Keratinocyte (primary cell): ENCODE measurements at places on chromosomes 2 and 18. TPM values are rescaled to one million over a fixed set of nuclear protein-coding genes. Genes with fewer than 3 reads are reported as not detected.

DNA sequence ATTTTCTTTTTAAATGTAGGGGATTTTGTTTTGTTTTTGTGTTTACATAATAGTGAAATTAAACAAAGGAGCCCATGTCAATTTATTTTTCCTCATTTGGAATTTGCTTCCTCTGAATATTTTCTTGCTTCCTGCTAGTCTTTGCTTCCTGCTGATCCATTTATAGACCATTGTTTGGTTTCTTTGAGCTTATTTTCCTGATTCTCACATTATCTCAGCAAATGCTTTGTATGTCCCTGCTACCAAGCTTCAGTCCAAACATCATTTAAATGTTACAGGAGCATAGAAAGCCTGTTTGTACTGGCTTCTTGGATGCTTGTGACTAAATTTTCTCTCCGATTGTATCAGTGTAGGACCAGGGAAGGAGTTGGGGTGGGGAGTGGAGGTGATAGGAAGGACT is 127.3 kb upstream of the IL1R2 start:
- no peak for DNase-seq

GRCh38 chr2:10004836-10005235 is 38.5 kb upstream of the KLF11 start:
- DNase-seq, result no peak

- DNase-seq, result no peak
These were observed 8.7 kb downstream of the CTIF start for GRCh38 chr18:48547531-48547981.

GRCh38 chr2:200302940-200303727 is 3.4 kb upstream of the SPATS2L start:
- DNase-seq, result peak; percentile 92

DNA sequence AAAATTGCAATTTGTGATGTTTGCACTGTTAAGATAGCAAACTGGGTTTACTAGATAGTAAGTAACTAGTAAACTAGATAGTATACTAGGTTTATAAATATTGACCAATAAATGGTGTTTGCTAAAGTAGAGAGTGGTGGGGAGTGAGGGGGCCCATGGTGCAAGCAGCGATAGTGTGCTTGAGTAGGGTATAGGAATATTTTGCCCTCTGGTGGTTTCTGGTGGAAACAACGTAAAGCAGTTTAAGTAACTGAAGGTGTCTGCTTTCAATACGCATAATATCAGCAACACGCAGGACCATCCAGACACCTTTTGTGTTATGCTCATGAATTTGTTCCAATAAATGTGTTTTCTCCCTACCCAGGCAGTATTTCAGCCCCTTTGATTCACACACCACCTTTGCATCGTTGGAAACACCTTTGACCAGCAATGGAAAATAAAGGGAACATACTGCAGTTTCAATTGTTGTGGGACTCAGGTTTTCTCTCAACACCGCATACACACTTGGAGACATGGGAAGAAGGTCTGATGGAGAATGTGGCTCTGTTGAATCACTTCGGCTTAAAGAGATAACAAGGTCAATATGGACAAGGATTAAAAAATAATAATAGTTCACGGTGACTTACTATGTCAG is 16.7 kb upstream of the STAT1 start:
- DNase-seq, result no peak

GRCh38 chr2:39805936-39806608 is 27.0 kb upstream of the THUMPD2 start:
- DNase-seq, result no peak

DNA sequence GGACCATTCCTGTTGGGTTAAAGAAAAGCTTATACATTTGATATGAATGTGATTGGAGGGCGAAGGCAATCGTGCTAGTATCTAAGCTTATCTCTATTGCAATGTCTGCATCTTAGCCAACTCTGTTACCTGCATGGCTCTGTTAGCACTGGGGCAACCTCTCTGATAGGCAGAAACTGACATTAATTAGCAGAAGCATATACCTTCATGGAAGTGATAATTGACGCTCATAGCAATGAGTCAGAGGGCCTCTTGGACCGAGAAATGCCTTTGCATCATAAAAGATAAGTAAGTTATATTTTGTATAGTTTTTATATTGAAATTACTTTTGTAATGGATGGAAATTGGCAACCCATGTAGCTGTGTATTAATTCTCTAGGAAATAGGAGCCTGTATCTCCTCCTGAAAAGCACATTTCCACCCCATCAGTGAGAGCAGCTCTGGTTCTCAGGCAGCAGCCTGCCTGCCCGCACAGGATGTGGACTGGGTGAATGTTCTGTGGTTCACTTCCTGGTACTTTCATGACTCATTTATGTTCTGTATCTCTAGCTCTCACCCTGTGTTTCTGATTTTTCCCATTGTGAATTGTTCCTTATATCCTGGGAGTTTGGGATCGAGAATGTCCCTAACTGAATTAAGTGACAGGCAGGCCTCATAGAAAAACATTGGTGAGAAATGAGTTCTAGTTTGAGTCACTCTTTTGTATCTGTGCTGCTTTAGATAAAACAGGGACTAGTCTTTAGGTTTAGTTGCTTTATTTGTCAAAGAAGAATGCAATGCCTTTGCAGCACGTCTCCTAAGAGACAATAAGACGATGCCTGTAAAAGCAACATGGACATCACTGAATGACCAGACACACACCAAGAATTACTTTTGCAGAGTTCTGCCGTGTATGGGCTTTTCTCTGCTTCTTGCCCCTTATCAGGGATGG is 344.9 kb downstream of the DCDC2C start:
- no peak for DNase-seq

DNA sequence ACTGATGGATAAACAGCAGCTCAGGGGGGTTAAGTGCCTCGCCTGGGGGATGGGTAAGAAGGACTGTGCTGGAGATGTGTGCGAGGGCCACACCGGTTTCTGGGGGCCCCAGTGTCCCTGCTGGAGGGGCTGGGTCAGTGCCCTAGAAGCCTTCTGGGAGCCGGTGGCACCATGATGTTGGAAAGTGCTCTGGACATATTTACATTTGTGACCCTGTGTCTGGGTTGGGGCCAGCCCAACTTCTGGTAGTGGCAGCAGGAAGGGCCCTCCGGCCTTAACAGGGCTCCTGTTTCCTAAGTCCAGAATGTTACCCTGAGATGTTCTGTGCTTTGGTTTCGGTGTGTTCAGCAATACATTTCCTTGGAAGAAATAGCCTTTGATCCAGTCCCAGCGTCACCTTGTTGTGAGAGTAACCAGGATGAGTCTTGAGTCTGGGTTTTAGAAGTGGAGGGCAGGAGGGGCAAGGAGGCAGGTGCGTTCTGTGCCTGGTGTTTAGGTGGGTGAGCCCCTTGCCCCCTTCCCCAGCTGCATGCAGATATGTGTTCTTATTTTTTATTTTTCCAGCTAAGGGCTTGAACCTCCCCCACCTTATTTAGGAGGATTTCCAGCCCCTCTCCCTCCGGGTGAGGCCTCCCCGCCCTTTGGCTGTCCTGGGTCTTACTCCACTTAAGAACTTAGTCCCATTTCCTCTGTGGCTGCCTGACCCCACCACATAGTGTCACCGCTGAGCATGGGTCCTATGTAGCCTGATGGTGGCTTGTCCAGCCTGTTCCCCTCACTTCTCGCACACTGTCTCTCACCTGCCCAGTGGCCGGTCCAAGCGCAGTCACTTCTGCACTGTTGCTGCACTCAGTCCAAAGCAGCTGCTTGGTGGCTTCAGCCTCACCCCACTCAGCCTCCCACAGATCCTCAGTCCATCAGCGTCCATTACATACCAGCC is 132.7 kb upstream of the HS6ST1 start:
- DNase-seq, result no peak

GRCh38 chr2:238077292-238077691 is 16.5 kb downstream of the SCLY start:
- DNase-seq, result no peak

DNA sequence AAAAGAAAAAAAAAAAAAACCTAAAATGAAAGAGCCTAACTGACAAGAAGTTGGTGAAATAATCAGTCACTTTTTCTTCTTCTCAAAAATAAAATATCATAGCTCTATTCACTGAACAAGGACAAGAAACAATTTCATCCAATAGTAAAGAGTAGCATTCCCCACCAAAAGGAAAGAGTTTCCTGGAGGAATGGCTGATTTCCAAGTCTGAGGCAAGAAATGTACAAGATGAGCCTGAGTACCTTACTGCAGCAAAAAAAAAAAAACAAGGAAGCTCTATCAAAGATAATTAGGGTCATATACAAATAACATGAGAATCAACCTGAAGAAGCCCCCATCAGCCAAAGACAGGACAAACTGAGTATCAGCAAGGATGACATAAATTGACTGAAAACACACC is 11.5 kb downstream of the ROCK1 start:
- DNase-seq, result no peak

DNA sequence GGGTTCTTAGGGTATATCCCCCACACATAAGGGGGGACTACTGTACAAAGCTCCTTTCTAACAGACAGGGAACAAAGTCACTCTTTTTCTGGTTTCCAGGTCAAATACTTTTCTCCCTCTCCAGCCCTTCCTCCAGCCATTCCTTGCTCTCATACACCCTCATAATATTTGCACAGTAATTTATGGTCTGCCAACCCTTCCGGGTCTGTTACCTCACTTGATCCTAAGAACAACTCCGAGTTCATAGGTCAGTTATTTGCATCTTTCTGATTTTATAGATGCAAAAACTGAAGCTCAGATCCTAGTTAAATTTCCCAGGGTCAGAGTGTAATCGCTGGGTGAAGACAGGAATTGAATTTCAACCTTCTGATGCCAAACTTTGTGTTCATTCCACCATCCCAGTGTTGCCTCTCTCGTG is 14.8 kb upstream of the MATN3 start:
- DNase-seq, result no peak

- DNase-seq, result no peak
These were observed 995 bp downstream of the MBD5 start for GRCh38 chr2:148021886-148022285.

DNA sequence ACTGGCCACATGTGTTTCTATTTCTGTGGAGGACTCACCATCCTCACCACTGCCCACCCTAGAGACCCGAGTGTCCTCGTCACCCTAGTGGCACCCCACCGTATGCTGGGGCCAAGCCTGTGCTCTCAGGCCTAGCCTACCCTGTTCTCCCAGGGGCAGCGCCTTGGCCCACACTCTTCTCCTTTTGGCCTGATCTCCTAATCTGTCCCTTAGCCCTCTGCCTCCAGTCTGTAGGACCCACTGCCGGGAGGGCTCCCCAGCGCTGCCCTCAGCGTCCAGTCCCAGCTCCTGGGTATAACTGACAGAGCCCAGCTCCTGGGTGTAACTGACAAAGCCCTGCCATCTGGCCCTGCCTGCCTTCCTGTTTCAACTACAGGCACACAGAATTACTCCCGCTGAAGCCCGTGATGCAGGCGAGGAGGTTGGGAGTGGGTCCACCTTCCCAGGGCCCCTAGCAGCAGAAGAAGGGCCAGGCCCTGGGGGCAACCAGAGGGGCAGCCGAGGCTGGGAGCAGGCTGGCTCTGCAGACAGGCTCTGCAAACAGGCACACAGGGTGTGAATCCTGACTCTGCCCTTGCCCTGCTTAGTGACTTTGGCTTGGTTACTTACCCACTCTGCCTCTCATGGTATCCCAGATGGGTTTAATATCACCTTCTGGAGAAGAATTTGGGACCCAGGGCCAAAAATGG is 25.6 kb upstream of the PTMA start:
- no peak for DNase-seq

DNA sequence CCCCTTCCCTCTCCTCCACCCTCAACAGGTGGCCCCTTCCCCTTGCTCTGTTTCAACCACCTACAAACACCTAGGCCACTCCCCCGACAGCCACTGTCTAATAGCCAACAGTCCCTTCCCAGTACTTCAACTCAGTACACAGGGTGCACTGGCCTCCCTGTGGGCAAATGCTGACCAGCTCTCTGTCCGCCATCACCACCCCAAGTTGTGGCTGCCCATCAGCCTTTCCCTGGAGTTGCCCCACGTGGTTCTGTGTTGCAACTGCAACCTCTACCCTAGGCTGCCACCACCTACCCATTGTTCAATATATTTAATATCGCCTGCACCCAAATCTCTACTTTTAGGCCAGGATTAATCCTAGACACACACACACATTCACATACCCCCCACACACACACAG is 173.5 kb downstream of the MREG start:
- DNase-seq, result no peak

The MGAT4A gene
- 0.17 to 0.81 TPM (median 0.27 TPM) in 3 replicates for polyA plus RNA-seq

The RFX8 gene
- 0.05 TPM in 1 of 3 replicates, not detected in the others for polyA plus RNA-seq

The TXNL4A gene
- 89.9 to 142 TPM (median 98.4 TPM) in 3 replicates for polyA plus RNA-seq
